ENCODE measurements at places on chromosomes 16 and 17.

DNA sequence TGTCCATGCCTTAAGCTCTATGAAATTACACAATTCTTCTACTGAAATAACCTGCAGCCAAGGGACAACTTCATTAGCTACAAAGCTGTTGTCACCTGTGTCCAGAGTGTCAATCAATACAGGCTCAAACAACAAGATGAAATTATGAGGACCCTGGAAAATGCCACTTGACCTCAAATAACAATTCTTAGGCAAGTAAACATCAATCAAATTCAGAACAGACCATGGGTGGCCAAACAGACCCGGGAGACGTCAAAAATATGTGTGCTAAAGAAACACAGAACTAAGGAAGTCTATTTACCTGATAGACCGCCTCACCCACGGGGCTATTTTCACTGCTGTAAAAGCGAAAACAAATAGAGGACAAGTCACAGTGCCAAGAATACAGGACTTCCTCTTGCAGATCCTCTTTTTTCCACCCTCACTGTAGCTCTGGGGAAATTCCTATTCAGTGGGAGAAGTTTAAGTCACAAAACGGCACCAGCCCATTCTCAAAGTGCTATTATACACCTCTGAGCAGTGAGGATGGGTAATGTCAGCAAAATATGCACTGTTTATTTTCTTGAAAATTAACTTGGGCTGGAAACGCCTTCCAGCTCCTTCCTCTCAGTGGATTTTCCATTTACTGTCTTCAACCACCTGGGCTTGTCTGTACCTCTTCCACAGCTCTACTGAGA lies 2.7 kb downstream of the LITAF start:
- peak; percentile 58 for DNase-seq

DNA sequence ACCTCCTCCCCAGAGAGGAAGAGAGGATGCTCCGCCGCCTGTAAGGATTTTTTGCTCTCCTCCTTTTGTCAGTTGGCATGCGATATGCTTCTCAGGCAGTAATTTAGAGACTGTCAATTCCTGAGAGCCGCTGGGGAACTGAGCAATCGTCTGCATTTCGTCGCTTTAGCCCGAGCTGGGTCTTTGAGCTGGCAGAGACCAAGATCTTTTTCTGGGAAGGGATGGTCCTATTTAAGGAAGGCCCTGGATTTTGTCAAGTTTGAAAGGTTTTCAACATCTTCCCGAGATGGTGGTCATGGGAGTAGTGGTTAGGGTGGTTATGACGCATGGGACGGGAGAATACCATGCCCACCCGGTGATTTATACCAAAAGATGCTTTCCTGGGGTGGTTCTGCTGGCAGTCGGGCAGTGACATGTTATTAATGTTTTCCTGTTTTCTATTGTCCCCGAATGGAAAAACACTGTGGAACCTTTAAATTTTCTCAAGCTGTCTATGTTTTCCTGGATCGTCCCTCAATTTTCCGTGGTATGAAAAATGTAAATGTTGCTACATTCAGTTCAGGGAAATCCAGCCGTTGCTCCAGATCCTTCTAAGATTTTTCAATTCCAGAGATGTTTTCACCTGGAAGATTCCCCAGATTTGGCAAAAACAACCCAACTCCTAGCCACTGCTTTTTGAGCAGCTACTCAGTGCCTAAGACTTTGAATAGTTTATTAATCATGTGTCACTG lies 586.4 kb downstream of the MAF start:
- no peak for DNase-seq

DNA sequence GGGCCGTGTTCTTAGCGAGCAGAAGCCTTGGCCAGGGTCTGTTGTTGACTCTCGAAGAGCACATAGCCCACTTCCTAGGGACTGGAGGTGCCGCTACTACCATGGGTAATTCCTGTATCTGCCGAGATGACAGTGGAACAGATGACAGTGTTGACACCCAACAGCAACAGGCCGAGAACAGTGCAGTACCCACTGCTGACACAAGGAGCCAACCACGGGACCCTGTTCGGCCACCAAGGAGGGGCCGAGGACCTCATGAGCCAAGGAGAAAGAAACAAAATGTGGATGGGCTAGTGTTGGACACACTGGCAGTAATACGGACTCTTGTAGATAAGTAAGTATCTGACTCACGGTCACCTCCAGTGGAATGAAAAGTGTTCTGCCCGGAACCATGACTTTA lies 18.5 kb downstream of the RSPRY1 start:
- no peak for DNase-seq

DNA sequence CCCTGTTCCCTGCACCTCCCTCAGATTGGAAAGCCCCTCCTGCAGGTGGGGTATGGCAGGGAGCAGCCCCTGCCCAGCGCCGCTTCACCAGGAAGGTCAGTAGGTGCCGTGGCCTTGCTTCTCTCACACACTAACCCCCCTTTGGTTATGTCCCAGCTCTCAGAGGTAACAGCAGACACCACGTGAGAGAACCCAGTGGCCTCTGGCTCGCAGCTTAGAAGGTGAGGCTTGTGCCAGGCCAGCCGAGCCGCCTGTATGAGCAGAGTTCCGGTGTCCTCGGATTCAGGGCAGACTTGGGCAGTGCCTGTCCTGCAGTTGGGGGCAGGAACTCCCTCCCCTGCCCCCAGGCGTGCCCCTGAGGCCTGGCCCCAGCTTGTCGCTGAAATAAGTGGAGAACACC lies 47.1 kb downstream of the PRMT7 start:
- no peak for DNase-seq

GRCh38 chr16:86681031-86681756 lies 102.8 kb downstream of the FOXL1 start:
- DNase-seq = no peak

DNA sequence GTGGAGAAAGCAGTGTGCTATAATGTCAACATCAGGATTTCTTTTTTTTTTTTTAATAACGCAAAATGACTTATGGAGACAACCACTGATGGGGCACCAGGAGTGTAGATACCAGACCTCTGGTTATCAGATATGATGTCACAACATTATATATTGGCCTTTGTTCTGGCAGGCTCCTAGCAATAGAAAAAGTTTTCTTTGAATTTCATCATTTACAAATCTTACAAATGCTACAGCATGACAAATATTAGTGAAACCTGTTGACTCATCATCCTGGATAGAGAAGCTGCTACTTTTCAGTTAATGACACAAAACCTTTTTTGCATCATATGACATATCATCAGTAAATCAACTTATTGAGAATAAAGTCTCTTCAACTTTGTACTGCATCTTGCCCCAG lies 6.1 kb downstream of the THUMPD1 start:
- peak; percentile 39 for DNase-seq

- DNase-seq = no peak
Observed at GRCh38 chr17:47203984-47204721, 5.0 kb upstream of the MYL4 start.

DNA sequence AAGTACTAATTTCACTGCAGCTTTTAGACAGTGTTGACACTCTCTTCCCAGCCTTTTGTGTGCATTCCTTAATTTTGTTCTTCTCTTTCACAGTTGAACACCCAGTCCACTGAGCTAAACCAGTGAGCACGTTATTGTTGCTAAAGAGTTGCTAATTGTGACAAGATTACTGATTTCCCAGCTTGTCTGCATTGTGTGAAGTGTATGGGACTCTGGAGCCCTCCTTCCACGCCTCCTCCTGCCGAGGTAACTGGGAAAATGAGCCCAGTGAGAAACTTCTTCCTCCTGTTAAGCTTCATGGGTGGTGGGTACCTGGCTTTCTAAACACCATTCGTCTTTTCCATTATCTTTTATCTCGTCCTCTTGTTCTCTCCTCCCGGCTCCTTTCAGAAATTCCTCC lies 29.8 kb upstream of the DNAH17 start:
- no peak for DNase-seq

GRCh38 chr17:83008526-83008925 lies 70.9 kb upstream of the METRNL start:
- DNase-seq = no peak

- DNase-seq = no peak
Observed at GRCh38 chr16:7946142-7946541, 613.5 kb downstream of the RBFOX1 start.

GRCh38 chr17:38693700-38694329 lies 11.3 kb upstream of the MLLT6 start:
- DNase-seq = no peak

DNA sequence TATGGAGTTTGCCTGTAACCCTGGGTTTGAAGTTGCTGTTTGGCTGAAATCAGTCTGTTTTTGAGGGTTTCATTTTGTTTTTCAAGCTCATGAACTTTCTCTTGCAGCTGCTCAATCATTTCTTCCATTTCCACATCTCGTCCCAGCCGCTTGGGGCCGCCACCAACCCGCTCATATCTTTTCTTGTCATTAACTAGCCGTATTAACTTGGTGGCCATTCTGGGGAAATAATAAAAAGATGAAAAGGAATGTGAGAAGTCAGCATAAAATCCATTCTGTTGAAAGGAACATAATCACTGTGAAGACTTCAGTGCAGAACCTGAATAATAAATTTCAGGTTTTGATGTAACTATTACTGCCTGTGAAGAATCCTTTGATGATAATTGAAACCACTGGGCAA lies 11.5 kb downstream of the RPGRIP1L start:
- DNase-seq = no peak

DNA sequence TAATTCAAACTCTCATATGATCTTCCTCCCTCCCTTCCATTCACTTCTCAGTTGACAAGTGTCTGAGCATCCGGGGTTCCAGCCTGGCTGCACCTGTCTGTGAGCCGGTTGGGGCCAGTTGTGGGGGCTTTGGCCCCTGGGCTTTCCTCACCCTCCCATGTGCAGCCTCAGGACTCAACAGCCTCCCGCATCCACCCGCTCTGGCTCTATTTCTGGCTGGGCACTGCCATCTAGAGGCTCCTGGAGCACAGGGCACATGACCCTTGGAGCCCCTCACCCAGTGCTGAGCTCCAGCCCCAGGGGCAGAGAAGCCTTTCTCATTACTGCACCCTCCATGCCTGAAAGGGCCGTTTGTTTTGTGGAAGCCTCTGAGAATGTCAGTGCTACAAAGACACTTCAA lies 43.3 kb downstream of the HAPSTR1 start:
- DNase-seq = peak; percentile 32

- DNase-seq = no peak
Observed at GRCh38 chr17:40461732-40462342, 18.6 kb downstream of the IGFBP4 start.

- DNase-seq = no peak
Observed at GRCh38 chr17:49881054-49881402, 33.2 kb upstream of the TAC4 start.

DNA sequence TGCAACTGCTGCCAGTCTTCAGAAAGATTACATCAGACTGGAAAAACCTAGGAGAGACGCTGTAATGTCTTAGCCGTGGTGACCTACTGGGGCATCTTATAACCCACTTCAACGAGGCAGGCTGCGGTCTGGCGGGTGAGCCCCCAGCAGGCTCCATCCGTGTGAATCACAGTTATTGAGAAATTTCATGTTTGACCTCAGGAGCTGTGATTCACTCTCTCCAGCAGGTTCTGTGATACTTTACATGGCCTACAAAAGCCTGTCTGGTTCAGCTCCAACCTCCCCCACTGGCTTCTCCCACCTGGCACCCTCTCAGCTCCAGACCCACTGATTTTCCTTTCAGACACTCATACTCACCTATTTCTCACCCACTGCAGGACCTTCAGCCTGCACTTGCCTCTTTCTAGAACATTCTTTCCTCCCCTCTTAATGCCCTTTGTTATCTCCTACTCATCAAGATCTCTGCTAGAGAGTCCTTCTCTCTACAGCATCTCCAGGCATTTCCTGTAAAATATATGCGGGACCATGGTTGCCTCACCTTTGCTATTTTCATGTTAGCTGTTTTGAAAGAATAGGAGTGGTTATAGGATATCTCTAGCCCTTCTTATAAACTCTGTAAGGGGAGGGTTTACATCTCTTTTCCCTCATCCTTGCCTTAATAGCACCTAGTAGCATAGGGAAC lies 227.9 kb downstream of the MAF start:
- DNase-seq = peak; percentile 46

GRCh38 chr17:30363715-30364202 lies 15.0 kb upstream of the CPD start:
- peak; percentile 60 for DNase-seq
